MCF 10A (cell line): ENCODE measurements at places on chromosomes 12 and 14.

GRCh38 chr12:129530517-129530916 is 373.3 kb downstream of the TMEM132D start:
- DNase-seq, result no peak

DNA sequence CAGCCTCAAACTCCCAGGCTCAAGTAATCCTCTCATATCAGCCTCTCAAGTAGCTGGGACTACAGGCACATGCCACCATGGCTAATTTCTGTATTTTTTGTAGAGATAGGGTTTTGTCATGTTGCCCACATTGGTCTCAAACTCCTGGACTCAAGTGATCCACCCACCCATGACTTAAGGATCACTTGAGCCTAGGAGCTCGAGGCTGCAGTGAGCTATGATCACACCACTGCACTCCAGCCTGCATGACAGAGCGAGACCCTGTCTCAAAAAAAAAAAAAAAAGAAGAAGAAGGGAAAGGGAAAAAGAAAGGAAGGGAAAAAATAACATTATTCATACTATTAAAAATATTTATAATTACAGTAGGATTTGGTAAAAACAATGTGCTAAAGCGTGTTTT is 19.2 kb downstream of the EPS8 start:
- DNase-seq, result no peak

DNA sequence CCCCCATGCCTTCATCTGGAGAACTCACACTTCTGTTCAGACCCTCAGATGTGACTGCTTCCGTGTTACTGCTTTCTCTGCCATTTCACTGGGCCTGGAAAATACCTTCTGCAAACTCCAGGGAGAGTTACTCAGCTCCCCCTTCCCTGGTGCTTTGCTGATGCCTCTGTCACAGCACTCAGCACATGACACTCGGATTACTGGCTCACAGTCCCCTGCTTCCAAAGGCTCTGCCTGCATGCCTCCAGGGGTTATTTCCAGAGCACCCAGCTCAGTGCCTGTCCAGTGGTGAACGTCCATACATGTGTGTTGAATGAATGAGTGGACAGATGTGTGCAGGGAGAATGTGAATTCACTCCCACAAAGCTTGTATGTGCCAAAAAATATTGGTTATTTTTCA is 237.2 kb upstream of the FKBP4 start:
- DNase-seq, result no peak

DNA sequence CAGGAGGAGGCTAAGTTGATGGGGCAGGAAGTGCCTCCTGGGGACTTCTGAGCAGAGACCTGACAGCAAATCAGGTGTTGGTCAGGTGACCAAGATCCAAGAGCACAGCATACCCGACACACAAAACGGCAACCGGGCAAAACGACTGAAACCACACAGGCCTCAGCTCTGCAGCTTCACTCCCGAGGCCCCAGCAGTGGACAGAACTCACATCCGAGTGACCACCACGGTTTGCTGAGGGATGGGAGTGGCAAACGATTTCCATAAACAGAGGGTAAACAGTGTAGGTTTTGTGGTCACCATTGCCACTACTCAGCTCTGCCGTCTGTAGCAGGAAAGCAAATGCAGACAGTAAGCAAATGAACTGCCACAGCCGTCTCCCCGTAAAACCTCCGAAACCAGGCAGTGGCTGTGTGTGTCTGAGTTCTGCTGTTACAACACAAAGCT is 14.4 kb downstream of the CHFR start:
- no peak for DNase-seq

GRCh38 chr12:116331876-116332275 is 54.4 kb upstream of the MED13L start:
- DNase-seq, result no peak

DNA sequence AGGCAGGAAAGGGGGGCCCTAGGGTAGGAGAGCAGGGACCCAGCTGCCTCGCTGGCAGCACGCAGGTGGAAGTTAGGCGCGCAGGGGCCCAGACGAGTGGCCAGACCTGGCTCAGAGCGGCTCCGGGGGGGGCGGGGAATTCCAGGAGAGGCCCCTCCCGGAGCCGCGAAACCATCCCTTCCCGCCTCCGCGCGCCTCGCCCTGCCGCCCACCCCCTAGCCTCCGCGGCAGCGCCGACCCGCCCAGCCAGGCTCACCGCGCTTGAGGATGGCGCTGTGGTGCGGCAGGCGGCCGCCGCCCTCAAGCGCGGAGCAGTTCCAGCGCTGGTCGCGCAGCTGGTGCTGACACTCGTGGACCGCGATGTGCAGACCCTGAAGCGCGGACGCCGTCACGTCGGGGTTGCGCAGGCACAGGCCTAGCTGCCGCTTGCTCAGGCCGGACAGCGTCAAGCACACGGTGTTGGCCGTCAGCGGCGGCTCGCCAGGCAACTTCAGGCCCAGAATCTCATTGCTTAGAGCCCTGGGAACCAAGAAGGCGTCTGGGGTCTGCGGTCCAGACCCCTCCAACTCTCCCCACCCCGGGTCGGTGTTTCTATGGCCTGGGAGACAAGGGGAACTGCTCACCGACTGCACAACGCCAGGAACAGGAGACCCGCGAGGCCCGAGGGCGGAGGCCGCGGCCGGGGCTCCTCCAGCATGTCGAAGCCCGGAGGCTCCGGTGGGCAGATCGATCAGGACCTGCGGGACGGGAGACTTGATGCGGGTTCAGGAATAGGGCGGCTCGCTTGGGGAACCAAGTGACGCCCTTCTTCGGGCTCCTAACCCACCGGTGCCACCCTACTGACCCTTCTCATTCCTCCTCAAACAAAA is 1.5 kb downstream of the WNT10B start:
- no peak for DNase-seq

- DNase-seq, result peak; percentile 84
Observed at GRCh38 chr12:124509676-124510300, 57.6 kb downstream of the NCOR2 start.

DNA sequence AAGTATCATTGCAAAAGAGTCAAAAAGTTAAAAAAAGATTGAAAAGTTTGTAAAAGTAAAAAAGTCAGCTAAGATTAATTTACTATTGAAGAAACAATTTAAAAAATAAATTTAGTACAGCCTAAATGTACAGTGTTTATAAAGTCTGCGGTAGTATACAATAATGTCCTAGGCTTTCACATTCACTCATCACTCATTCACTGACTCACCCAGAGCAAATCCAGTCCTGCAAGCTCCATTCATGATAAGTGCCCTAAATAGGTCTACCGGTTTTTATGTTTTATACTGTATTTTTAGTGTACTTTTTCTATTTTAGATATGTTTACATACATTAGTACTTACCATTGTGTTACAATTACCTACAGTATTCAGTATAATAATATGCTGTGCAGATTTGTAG is 43.9 kb upstream of the ABCC9 start:
- no peak for DNase-seq

- peak; percentile 60 for DNase-seq
Observed at GRCh38 chr12:104910196-104910840, 47.8 kb downstream of the SLC41A2 start.

GRCh38 chr12:31876568-31877424 is 82.4 kb upstream of the RESF1 start:
- DNase-seq, result no peak

DNA sequence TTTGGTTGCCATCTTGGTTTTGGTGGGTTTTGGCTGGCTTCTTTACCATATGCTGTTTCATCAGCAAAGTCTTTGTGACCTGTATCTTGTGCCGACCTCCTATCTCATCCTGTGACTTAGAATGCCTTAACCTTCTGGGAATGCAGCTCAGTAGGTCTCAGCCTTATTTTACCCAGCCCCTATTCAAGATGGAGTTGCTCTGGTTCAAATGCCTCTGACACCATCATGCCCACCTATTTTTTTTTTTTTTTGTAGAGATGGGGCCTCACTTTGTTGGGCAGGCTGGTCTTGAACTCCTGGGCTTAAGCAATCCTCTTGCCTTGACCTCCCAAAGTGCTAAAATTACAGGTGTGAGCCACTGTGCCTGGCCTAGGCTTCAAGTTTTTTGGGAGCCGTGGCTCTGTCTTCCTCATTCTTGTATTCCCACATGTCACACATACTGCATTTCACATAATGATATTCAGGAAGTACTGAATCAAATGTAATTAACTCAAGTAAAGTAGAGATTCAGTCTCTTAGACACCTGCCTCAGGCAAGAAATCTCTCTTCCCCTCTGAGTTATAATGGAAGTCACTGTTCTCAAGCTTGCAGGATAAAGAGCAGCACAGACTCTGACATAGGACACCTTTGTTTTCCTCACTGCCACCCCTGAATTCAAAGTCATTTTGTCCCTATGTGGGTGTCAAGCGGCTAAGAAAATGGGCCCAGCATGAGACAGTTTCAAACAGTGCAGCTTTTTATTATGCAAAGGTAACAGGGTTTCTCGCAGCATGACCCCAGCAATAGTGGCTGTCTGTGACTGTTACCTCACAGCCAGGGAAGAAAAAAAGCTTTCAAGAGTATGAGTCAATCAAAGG is 159.0 kb downstream of the PTPN11 start:
- DNase-seq, result no peak

DNA sequence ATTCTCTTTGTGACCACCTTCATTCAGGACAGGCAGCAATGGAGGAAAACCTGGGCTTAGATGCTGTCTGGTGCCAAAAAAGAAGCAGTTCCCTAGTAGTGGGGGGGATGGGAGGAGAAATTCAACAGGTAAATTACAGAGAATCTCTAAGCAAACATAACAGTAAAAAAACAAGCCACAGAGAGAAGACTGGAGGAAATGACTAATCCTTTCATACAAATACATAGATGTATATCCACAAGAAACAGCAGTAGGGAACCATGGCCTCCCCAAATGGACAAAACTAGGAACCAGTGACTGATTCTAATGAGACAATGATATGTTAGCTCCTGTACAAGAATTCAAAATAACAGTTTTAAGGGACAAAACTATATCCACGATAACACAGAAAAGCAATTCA is 513.0 kb downstream of the NAV3 start:
- DNase-seq, result no peak

GRCh38 chr12:106248312-106248845 is 559 bp upstream of the CKAP4 start:
- DNase-seq, result peak; percentile 82

GRCh38 chr14:105091054-105091516 is 25.9 kb upstream of the GPR132 start:
- peak; percentile 55 for DNase-seq

DNA sequence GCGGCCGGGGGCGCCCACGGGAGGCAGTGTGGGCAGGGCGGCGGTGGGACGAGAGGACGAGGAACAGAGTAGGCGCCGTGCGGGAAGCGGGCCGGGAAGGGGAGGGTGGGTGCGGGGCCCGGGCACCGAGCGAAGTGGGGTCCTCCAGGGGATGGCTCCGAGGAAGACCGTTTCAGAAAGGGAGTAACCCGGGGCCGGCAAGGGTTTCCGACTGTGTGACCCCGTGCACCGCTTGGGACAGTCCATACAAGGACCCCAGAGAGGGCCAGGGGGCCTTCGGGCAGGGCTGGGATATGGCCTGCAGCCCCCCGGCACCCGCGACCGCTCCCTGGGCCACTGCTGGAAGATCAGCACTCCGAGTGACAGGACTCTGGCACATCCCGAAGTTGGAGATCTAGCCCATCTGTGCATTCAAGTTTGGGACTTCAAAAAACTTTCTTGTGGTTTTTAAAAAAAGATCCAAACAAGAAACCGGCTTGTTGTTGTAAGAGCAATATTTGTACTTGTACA is 448 bp downstream of the TSPAN9 start:
- peak; percentile 33 for DNase-seq

DNA sequence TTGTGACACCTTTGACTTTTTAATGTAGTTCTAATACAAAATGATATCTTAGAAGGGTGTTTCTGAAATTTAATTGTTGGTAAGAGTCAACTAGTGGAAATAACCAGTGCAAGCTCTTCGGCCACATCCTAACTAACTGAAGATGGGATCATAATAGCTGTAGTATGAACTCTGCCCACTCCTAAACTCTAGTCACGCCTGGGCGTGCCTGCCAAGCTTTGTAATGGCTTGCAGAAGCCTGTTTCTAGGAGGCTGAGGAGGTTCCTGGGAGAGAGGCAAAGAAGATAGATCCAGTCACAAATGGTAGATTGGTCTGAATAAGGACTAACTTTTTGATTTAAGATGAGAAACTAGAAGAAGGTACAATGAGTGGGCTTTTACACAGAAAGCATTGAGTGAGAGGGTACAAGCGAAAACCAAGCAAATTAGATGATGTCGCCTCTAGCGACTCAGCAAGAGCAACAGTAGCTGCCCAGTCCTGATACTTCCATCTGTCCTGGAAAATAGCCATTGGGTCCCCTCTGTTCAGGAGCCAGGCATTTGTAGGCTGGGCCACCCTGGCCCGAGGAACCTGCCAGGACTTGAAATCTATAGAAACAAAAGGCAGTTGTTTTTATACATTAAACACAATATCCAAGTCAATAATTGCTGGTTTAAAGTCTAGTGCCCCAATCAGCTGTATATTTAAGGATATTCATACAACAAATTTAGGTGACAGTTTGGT is 148.8 kb downstream of the SLC38A4 start:
- DNase-seq, result peak; percentile 59

GRCh38 chr12:106696681-106697417 is 77.6 kb upstream of the RIC8B start:
- no peak for DNase-seq

DNA sequence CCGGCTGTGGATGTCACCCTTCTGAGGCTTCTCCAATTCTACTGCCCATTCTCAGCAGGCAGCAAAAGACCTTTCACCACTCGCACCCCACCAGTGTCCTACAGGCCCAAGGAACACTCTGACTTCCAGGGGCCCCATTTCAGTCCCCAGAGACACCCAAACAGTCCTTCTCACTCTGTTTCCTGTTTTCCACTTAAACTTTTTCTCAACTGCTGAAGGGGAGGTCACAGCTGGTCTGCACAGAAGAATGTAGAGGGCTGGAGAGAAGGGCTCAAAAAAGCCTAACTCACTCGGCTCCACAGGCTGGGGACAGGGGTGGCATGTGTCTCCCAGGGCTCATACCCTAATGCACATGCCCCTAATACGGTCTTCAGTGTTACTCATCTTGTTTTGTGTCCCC is 4.2 kb upstream of the DTX1 start:
- no peak for DNase-seq

DNA sequence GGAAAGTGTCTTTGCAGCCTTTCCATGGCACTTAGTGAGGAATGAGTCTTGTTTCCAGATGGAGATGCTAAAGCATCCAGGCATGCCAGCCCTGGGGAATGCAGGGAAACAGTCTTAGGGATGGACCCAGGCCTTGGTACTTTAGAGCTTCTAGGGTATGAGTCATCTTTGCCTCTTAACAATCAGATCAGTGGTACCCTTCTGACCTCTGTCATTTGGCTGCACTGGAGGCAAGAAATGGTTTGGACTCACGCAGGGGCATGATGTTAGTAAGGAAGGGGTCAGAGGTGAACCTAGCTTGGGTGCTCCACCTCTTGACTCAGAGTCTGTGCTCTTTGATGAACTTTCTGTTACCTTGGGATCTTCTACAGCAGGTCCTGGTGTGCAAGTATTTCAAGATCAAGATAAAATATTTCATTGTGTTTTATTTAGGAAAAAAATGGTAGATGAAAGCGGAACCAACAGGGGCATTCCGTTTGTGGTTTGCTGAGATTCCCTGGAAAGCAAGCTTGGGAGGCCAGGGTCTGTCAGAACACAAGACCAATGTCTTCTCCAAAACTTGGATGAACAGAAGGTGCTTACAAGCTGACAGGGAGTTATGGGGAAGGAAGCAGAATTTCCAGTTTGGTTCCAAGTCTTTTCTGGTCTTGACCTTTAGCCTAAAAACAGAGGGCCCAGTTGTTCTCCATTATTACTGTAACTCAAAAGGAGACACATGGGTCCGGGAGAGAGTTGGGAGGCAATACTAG is 216.2 kb downstream of the ZFP36L1 start:
- peak; percentile 44 for DNase-seq
